ENCODE measurements at places on chromosomes 3 and 15.

- no peak for DNase-seq
Observed at GRCh38 chr15:101426761-101427333, 62.7 kb downstream of the PCSK6 start.

DNA sequence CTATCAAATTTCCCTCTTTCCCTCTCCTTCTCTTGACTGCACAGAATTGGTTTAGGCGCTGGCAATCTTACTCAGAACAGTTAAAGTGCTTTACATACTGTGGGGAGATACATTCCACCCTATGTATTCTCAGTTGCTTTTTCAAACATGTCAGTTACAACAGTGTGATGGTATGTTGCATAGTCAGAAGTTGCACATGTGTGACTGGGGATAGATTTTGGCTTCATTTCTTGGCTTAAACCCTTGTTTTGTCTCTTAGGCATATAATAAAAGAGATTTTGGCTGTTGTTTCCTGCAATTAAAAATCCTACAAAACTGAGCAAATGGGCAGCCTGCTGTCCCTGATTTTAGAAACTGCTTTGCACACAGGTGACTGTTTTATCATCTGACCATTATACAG is 86.7 kb downstream of the PIK3R4 start:
- DNase-seq: no peak

- DNase-seq: no peak
Observed at GRCh38 chr3:26353097-26353496, 269.5 kb upstream of the LRRC3B start.

DNA sequence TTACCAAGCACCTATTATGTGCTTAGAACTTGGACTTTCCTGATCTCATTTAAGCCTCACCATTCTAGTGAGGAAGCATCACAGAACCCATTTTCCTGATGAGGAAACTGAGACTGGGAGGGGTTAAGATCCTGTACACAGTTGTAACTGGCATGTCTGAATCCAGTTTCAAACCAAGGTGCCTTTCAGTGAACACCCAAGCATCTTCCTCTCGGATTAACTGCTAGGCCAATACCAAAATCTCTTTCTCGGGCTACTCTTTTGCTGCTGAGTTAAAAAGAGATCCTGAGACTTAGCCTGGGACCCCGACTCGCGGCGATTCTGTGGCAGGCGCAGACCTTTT is 578 bp upstream of the CEMIP start:
- no peak for DNase-seq

DNA sequence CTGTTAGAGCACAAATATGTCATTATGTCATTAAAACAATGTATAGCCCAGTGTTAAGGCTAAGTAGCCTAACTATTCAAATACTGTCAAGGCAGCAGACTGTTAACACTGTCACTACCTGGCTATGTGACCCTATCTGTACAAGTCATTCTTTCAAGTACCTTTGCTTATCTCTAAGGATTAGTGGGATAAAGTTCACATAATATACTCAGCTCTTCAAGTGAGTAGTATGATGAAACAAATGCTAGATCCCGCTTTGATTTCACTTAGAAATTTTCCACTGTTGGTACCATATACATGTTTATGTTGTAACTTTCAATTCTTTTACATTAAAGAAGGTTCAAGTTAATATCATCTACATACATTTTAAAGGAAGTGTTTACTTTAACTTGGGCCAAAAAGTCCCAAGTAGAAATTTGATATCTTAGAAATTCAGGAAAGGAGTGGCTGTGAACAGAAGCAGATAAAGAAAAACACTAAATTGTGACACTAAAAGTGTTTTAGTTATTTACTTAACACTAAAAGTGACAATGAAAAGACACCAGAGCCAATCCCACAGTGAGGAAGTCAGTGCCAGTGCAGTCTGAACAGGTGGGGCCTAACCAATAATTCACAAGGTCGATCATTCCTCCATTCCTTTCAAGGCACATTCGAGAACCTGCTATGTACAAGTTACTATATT is 4.8 kb upstream of the RFX7 start:
- DNase-seq: no peak

GRCh38 chr3:72818905-72819304 is 29.3 kb downstream of the SHQ1 start:
- DNase-seq: no peak

DNA sequence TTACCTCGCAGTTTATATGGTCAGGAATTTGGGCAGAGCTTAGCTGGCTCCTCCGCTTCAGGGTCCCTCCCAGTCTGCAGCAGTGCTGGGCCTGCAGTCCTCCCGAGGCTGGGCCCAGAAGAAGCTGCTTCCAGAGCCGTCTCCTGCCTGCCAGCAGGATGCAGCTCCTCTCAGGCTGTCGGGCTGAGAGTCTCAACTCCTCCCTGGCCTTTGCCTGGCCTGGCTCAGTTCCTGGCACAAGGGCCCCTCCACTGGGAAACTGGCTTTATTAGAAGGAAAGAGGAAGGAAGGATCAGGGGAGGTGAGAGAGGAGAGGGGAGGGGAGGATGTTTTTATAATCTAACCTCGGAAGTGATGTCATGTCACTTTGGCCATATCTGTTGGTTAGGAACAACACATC is 72.8 kb downstream of the GABRG3 start:
- DNase-seq: no peak

GRCh38 chr3:64082411-64082810 is 59.1 kb upstream of the PSMD6 start:
- no peak for DNase-seq

- DNase-seq: no peak
Observed at GRCh38 chr3:157248590-157249422, 88.9 kb upstream of the CCNL1 start.

DNA sequence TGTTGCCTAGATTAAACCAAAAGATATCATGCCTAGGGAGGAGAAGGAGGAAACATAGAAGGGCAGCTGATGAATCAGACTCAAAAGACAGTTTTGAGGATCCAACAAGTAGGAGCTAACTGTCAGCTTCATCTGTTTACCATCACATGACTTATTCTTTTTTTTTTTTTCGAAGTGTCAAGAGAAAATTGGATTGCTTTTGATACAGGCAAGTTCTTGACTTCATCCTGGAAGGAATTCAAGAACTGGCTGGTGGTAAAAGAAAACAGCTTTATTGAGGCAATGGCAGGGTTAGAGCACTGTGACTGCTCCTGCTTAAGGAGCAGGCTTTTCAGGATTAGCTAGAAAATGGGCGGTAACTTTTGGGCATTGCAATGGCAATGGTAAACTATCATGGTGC is 227.5 kb upstream of the KCNMB2 start:
- DNase-seq: no peak

DNA sequence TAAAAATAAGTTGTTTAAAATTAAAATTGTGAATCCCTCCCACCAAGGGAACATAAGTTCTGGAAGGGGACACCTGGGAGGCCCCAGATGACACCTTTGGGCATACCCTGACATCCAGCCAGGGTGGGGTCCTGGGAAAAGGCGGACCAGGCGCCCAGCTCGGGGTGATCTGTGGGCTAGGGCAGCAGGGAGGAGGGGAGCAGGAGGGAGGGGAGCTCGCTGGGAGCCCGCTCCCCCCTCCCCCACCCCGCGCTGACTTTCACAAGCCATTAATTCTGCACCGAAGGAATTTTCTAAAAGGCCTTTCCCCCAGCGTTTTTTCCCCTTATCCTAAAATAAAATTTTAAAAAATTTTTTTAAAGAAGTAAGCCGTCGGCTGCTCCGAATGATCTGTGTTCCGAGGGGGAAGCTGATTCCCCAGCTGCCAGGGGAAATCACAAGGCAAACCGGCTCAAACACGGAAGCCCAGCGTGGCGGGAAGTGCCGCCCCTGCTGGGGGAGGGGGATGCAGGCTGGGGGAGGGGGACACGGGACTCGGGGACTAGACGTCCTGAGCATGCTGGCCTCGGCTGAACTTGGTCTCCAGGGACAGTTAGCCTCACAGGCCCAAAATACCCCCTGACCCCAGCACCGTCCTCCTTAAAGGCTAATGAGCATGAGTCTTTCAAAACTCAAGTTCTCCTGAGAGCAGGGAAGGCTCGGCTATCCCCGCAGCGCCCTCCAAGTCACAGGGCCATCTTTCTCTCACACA is 13.9 kb downstream of the PLXND1 start:
- DNase-seq: no peak

DNA sequence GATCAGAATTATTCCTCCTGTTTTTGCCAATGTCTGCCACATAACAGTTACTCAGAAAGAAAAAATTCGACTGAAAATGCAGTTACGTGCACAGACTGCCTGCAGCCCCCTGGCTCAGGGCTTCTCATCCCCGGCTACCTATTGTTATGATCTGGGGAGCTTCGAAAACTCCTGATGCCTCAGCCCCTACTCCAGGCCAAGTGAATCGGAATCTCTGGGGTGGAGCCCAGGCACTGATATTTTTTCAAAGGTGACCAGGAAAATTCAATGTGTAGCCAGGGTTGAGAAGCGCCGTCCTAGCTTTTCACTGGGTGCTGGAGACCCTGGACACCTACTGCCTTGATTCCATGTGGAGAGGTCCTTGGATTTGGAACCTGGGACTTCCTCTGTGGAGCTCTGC is 8.5 kb downstream of the ADAMTS17 start:
- DNase-seq: no peak

DNA sequence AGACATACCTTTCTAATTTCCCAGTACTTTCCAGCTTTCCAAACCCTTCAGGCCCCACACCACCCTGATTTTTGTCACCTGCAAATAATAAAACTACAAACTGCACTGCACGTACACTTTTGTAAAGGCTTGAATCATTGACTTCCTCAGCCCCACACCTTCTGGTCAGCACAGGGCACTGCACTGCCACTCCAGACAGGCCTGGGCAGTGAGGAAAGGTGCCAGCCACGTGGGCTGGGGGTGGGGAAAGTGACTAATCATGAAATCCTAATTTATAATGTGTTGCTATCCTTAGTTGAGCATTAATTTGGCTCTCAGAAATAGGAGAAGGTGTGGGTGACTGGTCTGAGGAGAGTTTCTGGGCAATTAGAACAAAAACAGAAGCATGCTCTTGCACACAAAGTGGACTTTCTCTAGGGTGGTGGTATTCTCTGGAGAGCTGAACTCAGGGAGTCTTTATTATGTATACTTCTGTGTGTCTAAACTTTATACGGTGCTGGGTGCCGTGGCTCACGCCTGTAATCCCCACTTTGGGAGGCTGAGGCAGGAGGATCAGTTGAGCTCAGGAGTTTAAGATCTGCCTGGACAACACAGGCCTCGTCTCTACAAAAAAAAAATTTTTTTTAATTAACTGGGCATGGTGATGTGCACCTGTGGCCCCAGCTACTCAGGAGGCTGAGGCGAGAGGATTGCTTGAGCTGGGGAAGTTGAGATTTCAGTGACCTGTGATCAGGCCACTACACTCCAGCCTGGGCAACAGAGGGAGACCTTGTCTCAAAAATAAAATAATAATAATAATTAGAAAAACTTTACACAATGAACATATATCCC is 58.2 kb upstream of the FLNB start:
- no peak for DNase-seq

DNA sequence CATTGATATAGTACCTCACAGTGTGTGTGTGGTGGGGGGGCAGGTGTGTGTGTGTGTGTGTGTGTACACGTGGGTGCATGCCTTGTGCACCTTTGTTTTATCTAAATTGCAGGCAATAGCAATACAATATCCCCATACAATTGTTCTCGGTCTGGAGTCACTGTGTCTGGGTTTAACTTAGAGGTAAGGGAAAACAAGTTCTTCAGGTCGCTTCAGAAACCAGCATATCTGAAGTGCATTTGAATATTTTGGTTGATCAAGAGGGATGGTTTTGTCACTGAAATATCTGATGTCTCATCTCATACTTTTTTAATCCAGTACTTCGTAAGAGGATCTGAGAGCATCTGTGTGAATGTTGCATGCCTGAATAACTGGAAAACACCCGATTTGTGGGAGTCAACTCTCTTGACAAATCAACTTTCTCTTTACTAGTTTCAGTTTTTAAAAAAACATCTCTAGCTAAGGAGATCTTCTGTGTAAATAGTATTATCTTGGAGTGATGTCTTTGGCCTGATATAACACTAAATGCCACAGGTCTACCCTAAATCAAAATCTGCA is 206.8 kb upstream of the NR2F2 start:
- DNase-seq: no peak

- no peak for DNase-seq
Observed at GRCh38 chr3:62670351-62670750, 204.9 kb downstream of the CADPS start.

GRCh38 chr3:146511402-146512134 is 32.8 kb downstream of the PLSCR1 start:
- DNase-seq: no peak

DNA sequence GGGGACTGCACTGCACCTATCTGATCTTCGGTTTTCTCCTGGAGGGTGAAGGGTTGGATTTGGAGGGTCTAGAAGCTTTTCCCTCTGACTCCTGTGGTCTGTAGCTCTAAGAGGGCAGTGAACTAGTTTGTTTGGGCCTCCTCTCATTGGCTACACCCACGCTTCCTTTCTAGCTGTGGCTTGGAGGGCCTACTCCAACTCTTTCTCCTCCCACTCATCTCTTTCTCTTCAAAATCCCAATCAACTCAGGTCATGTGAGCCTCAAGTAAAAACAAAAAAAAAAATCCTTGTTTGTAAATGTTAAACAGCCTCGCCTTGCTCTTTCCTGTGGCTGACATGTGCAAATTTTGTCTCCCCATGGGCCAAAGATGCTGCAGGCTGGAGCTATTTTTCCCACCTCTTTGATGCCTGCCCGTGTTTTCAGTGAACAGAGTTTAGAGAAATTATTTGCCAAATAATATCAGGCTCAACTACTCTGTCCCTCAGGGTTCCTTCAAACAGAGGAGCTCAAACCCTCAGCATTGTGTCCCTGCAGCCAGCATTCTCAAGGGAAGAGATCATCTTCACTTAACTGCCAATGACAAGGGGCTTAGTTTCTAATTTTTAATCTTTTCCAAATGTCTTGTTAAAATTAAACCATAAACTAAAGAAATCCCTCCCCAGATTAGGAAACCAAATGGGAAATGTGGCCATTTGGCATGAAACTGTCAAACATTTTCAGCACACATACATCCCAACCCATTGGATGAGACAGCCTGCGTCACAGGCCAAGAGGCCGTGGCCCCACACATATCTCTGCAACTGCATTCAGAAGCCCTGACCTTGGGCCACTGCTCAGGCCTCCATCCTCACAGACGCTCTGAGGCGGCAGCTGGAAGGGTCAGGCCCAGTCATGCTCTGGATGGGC is 114.8 kb upstream of the THBS1 start:
- DNase-seq: no peak

GRCh38 chr3:81394651-81395524 is 366.6 kb downstream of the GBE1 start:
- DNase-seq: no peak

GRCh38 chr3:154970797-154971196 is 109.3 kb upstream of the MME start:
- no peak for DNase-seq

DNA sequence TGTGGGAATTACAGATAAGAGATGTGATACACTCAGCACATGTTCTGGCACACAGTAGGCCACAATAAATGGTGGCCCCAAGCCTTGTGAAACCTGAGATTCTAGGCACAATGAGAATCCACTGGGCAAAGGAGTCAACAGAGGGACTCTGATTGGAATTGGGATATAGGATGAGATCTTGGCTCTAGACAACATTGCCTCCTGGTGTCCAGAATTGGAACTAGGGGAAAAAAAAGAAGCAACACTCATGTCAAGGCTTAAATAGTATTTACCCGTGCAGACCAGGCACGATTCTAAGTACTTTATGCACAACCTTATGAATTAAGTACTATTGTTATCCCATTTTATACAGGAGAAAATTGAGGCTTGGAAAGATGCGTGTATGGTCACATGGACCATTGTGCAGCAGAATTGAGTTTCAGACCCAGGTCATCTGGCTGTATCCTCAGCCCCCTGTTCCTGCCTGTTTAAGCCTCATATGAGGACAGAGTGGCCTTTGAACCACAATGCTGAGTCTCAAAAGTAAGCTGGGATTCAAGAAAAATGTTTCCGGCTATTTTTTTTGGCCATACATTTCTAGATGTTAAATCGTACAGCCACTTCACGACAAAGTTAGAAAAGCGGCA is 124.8 kb downstream of the SV2B start:
- no peak for DNase-seq

Data from activated naive CD4-positive, alpha-beta T cell treated with Interleukin-2 at 50 U/mL for 16 hours (primary cell).